ENCODE measurements at places on chromosomes 16 and 17.

- DNase-seq: no peak
These were observed 1.3 kb upstream of the HERPUD1 start for GRCh38 chr16:56930486-56931270.

- no peak for DNase-seq
These were observed 2.3 kb downstream of the OXLD1 start for GRCh38 chr17:81664051-81664470.

DNA sequence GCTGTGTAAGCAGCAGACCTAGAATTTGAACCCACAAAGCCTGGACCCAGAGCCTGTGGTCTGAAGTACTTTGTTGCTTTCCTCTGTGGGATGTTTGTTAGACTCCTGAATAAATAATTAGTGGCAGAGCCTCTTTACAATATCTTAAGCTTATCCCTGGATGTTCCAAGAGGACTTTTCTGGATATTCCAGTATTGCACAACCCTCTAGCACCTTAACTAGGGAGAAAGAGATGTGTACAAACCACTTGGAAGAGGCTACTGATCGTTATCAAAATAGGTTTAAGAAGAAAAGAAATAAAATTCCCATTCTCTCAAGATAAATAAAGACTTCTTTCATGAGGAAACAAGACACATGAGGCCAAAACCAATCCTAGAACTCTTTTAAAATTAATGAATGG, 632.4 kb downstream of the CDH11 start:
- DNase-seq: no peak

GRCh38 chr17:61474934-61475333, 22.7 kb downstream of the TBX4 start:
- DNase-seq: no peak

DNA sequence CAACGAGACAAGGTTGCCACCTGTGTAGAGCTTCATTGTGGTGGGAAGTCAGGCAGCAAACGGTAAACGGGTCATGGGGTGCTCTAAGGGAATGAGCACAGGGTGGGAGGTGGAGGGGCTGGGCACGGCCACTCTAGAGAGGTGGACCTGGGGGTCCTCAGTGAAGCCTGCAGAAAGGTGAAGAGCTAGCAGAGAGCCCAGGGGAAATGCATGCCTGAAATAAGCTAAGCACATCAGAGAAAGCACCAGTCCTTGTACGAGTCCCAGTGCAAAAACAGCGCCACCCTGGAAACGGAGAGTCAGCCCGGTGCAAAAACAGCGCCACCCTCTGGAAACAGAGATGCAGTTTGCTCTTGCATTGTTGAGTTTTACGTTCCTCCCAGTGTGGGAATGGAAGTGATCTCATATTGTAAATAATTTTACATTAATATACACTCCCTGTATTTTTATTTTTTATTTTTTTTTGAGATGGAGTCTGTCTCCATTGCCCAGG, 65.0 kb downstream of the TBC1D16 start:
- peak; percentile 48 for DNase-seq

DNA sequence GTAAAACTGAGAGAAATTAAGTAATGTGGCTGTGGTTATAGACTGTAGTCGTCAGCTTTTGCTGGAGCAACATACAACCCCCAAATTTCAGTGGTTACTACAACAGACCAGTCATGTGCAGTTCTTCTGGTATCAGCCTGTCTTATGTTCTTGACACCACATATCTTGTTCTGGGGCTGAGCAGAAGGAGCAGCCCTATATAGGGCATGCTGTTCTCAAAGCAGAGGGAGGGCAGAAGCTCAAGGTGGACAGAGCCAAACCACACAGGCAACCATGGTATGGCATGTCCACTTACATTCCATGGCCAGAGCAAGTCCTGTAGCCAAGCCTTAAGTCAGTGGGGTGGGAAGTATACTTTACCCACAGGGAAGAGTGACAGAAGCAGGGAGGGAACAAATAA, 7.7 kb downstream of the PRKAR1A start:
- no peak for DNase-seq

DNA sequence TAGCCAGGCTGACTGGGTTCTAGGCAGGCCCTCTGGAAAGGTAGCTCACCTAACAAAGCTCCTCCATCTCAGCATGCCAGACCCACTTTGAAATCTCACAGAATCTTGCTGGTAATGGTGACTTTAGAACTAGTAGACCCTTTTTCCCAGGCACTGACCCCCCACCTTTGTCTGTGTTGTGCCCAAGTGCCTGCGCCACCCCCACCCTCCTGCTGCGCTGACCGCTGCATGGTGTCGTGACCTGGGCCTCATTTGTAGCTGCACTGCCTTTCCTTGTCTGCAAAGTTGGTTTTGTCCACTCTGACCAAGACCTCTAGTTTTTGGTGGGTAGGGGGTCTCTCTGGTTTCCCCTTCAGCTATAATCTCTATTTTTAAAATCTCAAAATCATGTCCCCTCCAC, 6.8 kb downstream of the ATXN1L start:
- no peak for DNase-seq

- DNase-seq: no peak
These were observed 31.0 kb downstream of the ERCC4 start for GRCh38 chr16:13950821-13951547.

DNA sequence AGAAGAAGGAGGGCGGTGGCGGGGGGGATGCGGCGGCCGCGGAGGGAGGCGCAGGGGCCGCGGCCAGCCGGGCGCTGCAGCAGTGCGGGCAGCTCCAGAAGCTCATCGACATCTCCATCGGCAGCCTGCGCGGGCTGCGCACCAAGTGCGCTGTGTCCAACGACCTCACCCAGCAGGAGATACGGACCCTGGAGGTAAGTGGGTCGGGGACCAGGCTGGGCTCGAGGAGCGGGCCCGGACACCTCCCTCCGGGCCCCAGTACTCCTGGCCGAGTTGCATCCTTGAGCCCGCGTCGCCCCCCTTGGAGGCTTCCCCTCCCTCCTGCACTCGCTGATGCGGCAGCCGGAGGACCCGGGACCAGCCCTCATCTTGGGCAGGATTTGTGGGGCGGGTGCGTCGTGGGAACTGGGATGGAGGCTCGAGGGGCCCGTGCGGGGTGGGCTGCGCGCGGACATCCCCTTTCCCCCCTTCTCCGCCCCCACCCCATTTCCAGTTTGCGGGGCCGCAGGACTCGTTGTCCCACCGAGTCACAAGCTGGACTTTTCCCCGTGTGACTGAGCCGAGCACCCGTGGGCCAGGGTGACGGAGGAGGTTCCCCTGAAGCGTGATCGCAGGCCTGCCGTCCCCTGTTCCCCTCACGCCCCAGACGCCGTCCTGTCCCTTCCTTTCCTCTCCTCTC, 572 bp downstream of the KSR1 start:
- DNase-seq: no peak

GRCh38 chr16:82867485-82867884, 240.7 kb downstream of the CDH13 start:
- DNase-seq: no peak

GRCh38 chr16:27432558-27432957, 30.6 kb downstream of the IL21R start:
- DNase-seq: no peak

Data from GF-D8 (cell line).